NCI-H1048 (cell line): ENCODE measurements at places on chromosomes 2 and 18.

DNA sequence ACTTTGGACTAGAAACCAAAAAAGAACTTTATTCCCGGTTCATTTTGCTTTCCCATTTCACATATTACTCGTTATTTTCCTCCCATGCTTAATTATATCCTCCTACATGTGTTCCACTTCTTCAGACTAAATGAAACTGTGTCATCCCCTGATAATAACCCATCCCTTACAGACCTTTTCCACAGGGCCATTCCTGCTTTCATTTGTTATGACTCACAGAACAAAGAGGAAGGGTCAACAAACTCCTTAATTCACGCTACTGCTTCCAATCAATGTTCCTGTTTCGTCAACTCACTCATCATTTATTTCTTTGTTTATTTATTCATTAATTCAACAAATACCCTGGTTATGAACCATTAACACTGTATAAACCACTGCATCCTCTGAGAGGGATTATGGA is 104.5 kb downstream of the ZEB2 start:
- DNase-seq = no peak

GRCh38 chr2:191228861-191229260 is 16.3 kb upstream of the MYO1B start:
- no peak for DNase-seq

- DNase-seq = no peak
These were observed 43.6 kb upstream of the TCF7L1 start for GRCh38 chr2:85089585-85089984.

DNA sequence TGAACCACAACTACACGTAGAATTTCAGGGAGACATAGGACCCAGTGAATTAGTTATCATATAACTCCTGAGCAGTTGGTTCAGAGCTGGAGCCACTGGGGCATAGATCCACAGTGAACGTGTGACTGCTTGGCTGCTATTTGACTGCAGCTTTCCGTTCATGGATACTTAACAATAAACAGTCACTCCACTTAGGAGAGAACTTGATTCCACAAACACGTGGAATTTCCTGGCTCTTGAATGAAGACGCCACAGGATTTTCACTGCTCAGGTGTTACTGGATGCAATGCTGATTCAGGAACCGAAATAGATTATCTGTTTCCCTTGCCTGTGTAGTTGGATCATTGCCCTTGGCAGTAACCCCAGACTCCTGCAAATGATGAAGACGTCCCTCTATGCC is 679.1 kb upstream of the ZEB2 start:
- no peak for DNase-seq

DNA sequence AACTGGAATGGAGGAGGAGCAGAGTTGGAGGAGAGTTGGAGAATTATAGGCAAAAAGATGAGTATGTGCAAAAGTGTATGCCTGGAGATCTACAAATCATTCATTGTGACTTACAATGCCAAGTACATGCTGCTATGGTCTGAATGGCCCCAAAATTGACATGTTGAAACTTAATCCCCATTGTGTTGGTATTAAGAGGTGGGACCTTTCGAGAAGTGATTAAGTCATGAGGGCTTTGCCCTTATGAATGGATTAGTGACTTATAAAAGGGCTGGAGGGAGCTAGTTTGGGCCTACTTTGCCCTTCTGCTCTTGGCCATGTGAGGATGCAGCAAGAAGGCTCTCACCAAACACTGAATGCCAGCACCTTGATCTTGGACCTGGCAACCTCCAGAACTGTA is 6.3 kb upstream of the RBMS1 start:
- DNase-seq = no peak

DNA sequence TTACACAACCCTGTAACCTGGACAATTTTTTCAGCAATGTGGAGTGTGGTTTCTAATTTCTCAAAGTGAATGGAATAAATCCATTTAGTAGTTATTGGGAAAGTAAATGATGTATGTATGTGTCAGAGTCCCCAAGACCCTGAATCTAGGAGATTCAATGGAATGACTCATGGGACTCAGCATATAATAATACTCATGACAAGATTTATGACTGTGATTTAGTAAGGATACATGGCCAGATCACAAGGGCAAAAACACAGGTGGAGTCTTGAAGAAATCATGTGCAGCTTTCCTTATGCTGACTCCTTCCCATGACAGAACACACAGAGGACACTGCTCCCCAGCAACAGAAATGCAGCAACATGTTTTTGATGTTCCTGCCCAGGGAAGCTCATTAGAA is 1877.7 kb upstream of the LRRTM1 start:
- no peak for DNase-seq

- peak; percentile 68 for DNase-seq
These were observed 17.3 kb upstream of the ANXA4 start for GRCh38 chr2:69724540-69725159.

GRCh38 chr2:104786821-104787220 is 67.1 kb upstream of the POU3F3 start:
- no peak for DNase-seq
